Effector CD4-positive, alpha-beta T cell (primary cell): ENCODE measurements at places on chromosomes 2 and 18.

DNA sequence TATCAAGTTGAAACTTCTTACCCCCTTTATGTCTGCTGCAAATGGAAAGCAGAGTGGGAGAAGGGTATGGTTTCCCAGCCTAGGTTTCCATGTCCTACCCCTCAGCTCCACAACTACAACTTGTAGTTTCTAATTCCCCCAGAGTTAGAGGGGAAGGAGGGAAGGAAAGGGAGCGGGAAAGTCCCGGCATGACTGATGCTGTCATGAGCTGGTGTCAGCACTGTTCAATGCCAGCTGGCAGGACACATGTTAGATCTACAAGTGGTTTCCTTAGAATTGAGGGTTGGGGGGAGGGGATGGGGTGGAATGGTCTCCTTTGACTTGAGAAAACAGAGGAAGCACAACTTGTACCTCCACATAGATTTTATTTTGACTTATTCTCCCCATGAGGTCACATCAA lies 194.0 kb downstream of the MBD2 start:
- no peak for DNase-seq

- DNase-seq: no peak
Measured at GRCh38 chr2:217242947-217243346, 383.1 kb upstream of the TNP1 start.

GRCh38 chr2:33093283-33093993 lies 146.7 kb downstream of the LTBP1 start:
- no peak for DNase-seq

- DNase-seq: no peak
Measured at GRCh38 chr18:46591783-46592391, 65.1 kb downstream of the LOXHD1 start.

DNA sequence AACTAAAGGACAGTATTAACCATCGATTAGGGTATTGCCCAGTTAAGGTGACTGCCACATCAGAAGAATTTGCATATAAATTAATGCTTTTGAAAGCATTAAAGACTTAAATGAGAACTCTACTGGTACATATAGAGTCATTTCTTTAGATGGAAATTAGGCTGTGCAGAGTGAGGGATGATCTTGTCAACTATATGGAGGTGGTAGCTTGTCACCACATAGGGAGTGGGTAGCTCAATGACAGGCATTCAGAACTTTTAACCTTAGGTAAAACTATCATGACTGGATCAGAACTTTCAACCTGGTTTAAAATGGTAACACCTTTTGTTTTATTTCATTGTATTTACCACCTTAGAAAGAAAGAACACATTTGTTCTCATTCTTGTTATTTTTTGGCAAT lies 384.6 kb upstream of the LRRTM1 start:
- DNase-seq: no peak

DNA sequence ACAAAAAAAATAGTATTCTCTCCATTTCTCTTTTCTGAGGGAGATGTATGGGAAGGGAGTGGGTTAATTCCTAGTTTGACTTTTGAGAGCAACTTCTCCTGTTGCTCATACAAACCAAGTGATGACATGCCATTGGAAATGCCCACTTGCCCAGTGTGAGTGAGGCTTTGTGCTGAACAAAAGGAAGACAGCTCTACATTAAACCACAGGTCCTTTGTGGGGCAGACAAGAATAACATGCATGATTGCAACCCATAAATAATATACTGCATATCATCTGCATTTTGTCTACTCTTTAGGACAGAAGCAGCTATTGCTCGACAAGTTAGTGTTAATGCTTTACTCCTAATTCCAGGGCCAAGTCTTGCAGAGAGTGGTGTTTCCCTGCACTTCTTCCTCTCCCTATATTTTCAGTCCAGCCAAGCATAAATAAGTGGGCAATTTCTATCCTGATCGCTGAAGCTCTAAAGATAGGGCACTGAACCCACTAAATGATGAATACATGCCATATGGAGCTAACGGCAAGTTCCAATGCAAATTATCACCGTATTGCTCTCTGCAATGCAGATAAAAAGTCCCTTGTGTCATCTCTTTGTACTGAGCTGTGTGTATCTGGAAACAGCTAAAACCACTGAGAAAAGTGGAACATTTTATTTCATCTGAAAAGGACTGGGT lies 19.4 kb upstream of the EHBP1 start:
- no peak for DNase-seq

DNA sequence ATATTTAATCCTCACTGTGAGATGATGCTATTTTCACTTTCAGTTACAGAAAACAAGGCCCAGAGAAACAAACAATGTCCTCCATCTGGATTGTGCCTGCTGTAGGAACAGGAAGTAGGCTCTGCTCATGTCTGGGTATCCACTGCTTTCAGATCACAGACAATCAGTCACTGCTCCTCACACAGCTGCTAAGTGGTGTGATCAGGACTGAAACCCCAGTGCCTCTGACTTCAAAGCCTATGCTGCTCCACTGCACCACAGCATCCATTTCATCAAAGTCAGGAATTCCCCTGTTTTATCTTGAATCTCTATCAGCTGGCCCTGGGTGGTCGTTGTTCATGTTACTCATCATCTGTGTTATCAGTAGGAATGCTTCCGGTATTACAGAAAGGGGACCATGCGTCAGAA lies 303.8 kb upstream of the TRIB2 start:
- DNase-seq: peak; percentile 8

DNA sequence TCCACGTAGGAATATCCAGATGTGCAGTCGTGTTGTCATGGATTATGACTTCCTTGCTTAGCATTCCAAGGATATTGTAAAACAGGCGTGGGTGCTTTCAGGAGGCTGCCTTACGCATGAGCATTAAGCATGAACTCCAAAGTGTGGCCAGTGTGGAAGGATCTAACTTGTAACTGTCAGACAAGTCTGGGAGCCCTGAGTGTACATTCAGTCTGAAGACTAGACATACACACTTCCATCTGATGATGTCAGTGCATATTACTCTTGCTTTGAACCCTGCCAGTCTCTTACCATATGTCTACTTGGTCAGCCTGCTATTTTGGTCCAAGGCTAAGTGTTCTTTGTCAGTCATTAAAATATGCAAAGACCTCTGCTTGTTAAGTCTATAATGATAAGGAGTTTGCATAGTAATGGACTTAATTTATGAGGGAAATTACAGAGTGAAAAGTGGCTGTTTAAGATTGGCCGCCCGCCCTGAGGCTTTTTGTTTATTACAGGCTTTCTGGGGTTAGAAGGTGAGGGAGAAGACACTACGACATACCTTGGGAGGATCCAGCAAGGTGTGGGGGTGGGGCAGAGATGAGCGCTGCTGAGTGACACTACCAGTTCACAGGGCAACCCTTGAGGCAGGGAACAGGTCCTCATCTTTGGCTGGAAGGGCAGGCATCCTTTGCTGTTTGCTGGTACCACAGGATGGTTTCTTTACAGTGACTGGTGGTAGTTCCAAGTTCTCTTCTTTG lies 48.3 kb downstream of the CABLES1 start:
- no peak for DNase-seq

GRCh38 chr2:232365621-232366321 lies 12.8 kb upstream of the ALPP start:
- no peak for DNase-seq

GRCh38 chr18:50716902-50717301 lies 102.9 kb downstream of the MRO start:
- no peak for DNase-seq

DNA sequence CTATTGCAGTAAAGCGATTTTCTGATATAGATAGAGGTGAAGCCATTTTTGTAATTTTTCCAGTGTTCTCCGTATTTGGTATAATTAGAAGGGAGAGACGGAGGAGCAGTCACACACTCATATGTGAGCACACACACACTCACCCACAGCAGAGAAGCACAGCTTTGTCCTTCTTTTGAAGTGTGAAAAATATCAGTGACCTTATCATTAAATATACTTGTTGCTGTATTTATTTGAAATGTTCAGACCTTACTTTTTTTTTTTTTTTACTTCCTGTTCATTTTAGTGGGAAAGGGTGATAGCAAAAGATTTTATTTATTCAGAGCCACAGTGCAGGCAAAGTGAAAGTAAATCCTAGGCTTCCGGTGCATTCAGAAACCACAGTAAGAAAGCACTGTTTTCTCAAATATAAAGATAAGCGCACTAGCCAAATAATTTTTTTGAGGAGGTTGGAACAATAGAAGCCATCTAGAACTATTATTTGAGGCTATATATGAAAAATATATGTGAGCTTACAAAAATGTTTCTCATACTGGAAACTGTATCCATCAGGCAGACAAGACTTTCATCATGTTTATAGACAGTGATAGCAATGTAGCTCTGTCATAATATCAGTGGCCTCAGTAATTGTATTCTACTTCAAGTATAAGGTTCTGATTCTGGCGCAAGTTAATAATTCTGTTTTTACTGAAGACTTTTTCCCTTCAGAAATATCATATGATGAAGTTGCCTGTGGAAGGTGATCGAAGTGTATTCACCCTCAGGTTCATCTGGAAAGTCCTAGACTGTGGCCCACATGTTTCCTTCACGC lies 37.2 kb downstream of the TSHZ1 start:
- no peak for DNase-seq

- DNase-seq: no peak
Measured at GRCh38 chr2:238467792-238468191, 41.1 kb downstream of the ASB1 start.

GRCh38 chr2:174764280-174765255 lies at the start of gene CHRNA1:
Gene CHRNA1 (minus strand): TSS chr2:174764472. CDS start chr2:174764394, 78 bp downstream.
- DNase-seq: no peak

DNA sequence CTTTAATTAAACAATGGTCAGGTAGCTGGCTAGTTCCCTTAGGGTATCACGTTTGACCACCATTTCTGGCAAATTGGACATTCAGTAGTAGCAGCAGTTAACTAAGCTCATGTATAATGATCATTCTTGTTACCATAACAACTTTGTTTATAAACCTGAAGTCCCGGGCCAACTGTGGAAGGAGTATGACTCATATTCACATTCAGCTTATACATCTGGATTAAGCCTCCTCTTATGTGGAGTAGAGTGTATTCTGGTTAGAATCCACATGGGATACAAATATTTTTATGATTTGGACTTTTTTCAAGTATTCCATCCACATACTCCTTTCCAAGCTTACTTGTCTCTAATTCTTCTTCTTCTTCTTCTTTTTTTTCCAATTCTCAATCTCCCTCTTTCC lies 70.3 kb upstream of the ZSWIM2 start:
- no peak for DNase-seq

DNA sequence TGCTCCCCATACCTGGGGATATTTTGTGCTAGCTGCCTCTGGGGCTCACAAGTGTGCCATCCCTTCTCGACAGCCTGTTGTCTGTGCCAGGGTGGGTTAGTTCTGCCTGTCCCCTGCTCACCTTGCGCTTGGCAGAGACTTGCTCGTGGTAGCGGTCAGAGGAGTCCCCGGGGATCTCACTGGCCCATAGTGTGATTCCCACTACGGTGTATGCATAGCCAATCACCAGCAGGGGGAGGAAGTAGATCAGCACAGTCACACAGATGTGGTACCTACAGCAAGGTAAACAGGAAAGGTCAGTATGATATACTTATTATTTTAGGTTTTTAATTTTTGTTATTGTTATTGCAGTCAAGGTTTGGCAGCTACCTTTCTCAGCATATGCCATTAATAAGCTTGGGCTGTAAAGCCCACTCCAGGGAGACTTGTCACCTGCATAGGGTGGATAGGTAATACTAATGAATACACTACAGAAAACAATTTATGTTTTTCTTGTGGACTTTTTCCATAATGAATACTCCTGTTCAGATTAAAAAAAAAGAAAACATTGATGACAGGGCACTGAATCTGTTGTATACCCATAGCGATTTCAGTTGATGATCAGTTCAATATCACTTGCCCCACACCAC lies 95.2 kb downstream of the POLE4 start:
- no peak for DNase-seq

- no peak for DNase-seq
Measured at GRCh38 chr2:225337183-225337582, 62.3 kb upstream of the NYAP2 start.

- DNase-seq: no peak
Measured at GRCh38 chr2:148027822-148028221, 6.9 kb downstream of the MBD5 start.

- no peak for DNase-seq
Measured at GRCh38 chr2:88220718-88221117, 50.6 kb downstream of the THNSL2 start.

GRCh38 chr2:44774826-44775492 lies 166.5 kb upstream of the SIX3 start:
- DNase-seq: no peak

GRCh38 chr18:55858661-55859515 lies 270.9 kb upstream of the TCF4 start:
- DNase-seq: no peak

DNA sequence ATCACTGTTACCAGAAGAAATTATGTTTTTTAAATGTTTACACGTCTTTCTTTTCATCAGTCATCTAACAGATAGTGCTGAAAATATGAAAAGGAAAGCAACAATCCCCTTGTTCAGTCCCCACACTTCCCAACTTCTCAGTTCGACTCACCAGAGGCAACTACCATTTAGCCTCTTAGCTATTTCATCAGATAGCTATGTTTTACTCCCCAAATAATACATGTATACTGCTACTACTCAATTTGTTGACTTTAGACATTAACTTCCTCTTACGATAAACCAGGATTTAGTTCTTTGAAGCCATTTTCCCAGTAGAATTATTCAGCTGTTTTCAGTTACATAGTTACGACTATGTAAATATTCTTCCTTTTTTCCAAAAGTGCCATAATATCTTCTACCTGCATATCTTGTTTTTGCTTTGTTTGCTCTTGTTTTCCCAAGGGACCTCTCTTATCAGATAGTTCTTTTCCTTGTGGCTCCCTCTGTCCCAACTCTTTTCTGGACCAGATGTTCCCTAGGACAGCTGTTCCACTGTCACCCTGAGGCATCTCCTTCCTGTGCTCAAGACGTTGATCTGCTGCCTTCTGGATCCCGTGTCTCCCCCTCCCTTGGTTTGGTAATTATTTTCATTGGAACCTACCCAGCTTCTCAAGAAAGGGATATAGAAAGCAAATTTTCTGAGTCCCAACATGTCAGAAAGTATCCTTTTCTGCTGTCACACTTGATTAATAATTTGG lies 289.3 kb upstream of the TANK start:
- DNase-seq: no peak

- no peak for DNase-seq
Measured at GRCh38 chr18:51266773-51267172, 69.3 kb upstream of the MEX3C start.

DNA sequence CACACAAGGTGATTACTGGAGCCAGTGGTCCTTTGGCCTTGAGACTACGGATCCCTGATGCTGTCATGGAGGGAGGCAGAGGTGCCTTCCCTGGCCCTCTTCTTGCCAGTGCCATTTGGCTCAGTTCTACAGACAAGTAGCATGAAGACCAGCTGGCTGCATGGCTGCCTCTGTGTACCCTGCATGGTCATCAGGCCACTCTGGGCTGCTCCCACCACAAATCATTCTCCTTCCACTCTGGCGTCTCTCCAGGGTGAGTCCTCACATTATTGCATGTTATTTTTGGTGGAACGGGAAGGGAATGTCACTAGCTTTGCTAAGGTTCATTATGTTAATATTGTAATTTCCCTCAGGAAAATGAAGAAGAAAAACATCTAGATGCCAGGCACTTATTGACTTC lies 229.8 kb downstream of the VAPA start:
- no peak for DNase-seq

GRCh38 chr2:195857132-195857531 lies 200.1 kb downstream of the SLC39A10 start:
- DNase-seq: no peak
